Lower lobe of right lung (tissue), 2 donors: ENCODE measurements at places on chromosomes 7 and 10. TPM values are rescaled to one million over a fixed set of nuclear protein-coding genes. Genes with fewer than 3 reads are reported as not detected.

- no peaks in the 10 kb centered on the region for H3K4me1 ChIP-seq
- no peak for DNase-seq
- H3K27me3 ChIP-seq, result no peaks in the 10 kb centered on the region
- no peak overlapping the region for H3K27ac ChIP-seq
- no peak overlapping the region for H3K4me3 ChIP-seq
Observed at GRCh38 chr10:91745090-91745831, 53.0 kb upstream of the TNKS2 start.

GRCh38 chr7:41786944-41787343 lies 84.1 kb upstream of the INHBA start:
- H3K27ac ChIP-seq, result no peak overlapping the region
- no peaks in the 10 kb centered on the region for H3K36me3 ChIP-seq
- H3K4me3 ChIP-seq, result no peak overlapping the region
- DNase-seq, result peak; percentile 56

GRCh38 chr7:147833557-147833956 lies 757.0 kb upstream of the C7orf33 start:
- no peak overlapping the region for H3K27ac ChIP-seq
- H3K4me3 ChIP-seq, result no peak overlapping the region
- H3K36me3 ChIP-seq, result no peaks in the 10 kb centered on the region
- no peak for DNase-seq

DNA sequence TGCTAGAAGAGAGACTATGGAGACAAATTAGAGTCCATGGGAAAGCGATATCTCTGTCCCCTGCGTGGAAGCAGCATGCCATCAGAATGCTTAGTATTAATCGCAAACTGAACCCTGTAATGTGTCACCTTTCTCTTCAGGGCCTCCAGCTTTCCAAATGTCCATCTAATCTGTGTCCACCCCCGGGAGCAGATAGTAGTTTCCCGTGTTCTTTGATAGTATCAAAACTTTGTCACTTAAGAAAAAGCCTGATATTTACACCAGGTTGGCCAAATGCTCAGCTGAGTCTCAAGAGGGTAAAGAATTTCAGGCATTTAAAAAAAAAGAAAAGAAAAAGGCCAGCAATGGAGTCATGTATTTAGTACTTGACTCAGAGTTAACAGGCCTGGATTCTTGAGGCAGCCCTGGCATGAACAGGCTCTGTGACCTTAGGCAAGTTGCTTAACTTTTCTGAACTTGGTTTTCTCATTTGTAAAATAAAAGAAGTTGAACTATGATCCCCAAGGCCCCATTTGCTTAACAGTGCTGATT lies 10.4 kb upstream of the GSAP start:
- peaks cover 42% of the 10 kb centered on the region for H3K4me1 ChIP-seq
- H3K36me3 ChIP-seq, result no peaks in the 10 kb centered on the region
- H3K27ac ChIP-seq, result peak overlapping the region; percentile 80
- no peaks in the 10 kb centered on the region for H3K27me3 ChIP-seq
- peak overlapping the region; percentile 24 for H3K4me3 ChIP-seq
- DNase-seq, result no peak

DNA sequence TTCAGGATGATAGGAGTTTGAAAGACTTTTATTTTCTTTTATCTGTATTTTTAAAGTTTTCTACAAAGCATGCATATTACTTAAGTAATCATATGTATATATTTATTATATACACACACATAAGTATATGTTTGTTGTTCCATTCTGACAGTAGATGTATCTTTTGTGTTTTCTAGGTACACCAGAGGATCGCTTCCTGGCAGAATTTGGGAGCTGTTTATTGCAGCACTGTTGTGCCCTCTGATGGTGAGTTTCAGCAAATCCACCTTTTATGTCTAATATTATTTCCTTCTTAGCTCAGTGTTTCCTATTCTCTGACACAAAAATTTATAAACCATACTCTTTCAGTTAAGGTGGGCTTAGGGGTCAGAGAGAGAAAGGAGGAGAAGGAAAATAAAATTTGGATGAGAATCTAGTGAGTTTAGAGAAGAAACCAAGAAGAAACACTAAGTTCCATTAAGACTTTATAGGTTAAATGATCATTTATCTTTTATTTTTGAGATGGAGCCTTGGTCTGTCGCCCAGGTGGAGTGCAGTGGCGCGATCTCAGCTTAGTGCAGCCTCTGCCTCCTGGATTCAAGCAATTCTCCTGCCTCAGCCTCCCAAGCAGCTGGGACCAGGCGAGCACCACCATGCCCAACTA lies 59.2 kb upstream of the OIT3 start:
- H3K4me1 ChIP-seq, result peaks cover 28% of the 10 kb centered on the region
- no peak for DNase-seq
- no peak overlapping the region for H3K4me3 ChIP-seq
- H3K36me3 ChIP-seq, result peaks cover 6% of the 10 kb centered on the region
- H3K27me3 ChIP-seq, result no peaks in the 10 kb centered on the region

DNA sequence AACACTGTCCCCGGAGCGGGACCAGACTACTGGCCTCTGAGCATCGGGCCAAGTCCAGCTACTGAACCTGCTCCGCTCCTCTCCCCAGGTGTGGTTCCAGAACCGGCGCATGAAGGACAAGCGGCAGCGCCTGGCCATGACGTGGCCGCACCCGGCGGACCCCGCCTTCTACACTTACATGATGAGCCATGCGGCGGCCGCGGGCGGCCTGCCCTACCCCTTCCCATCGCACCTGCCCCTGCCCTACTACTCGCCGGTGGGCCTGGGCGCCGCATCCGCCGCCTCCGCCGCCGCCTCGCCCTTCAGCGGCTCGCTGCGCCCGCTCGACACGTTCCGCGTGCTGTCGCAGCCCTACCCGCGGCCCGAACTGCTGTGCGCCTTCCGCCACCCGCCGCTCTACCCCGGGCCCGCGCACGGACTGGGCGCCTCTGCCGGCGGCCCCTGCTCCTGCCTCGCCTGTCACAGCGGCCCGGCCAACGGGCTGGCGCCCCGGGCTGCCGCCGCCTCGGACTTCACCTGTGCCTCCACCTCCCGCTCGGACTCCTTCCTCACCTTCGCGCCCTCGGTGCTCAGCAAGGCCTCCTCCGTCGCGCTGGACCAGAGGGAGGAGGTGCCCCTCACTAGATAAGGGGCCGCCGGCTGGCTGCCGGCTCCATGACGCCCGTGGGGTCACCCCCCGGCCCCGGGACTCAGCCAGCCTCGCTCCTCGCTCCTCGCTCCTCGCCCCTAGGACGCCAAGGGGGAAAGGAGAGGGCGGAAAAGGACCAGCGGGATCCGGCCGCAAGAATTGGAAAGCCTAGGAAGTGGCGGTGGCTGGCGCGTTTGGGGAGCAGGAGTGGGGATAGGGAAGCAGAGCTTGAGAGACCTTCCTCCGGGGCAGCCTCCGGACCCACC lies 3.4 kb downstream of the EVX1 start:
- H3K27ac ChIP-seq, result no peak overlapping the region
- H3K36me3 ChIP-seq, result no peaks in the 10 kb centered on the region
- no peak for DNase-seq
- H3K27me3 ChIP-seq, result peaks cover 100% of the 10 kb centered on the region
- H3K4me3 ChIP-seq, result peak overlapping the region; percentile 6

DNA sequence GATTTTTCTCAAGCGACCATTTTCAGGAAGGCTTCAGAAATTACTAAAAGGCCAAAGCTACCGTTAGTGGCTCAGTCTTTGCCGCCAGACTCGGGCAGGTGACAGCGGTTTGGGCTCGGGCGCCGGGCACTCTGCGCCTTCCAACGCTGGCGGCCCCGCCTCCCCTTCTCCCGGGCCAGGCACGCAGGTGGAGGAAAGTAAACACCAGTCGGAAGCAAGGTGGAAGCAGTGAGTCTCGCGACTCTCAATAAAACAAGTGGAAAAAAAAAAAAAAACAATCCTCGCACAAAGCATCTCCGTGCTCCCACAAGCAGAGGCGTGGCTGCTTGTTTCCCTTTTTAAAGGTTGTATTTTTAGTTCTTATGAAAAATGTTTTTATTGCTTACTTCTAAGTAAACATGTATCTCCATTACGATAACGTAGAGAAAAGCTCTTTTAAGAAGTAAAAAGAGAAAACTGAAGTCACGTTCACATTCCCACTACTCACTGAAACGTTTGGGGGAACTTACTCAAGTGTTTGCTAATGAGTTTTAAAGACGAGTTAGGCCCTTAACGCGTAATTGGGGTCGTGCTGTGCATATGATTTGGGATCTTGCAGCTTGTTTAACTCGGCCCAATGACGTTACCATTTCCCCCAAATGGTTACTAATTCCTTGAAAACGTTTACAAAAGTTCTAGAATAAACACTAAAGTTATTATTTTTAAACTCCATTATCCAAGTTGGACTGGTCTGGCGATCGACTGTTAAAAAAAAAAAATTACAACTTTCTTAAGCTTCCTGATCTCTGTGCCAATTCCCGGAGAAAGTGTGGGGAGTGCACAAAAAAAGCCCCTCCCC lies 864 bp downstream of the CDCA7L start:
- H3K4me1 ChIP-seq, result peaks cover 31% of the 10 kb centered on the region
- no peaks in the 10 kb centered on the region for H3K27me3 ChIP-seq
- H3K27ac ChIP-seq, result peak overlapping the region; percentile 83
- DNase-seq, result peak; percentile 84
- no peaks in the 10 kb centered on the region for H3K36me3 ChIP-seq

GRCh38 chr7:91345449-91345848 lies 81.2 kb downstream of the FZD1 start:
- no peak for DNase-seq
- no peak overlapping the region for H3K27ac ChIP-seq
- H3K27me3 ChIP-seq, result no peaks in the 10 kb centered on the region
- H3K4me3 ChIP-seq, result no peak overlapping the region
- no peaks in the 10 kb centered on the region for H3K36me3 ChIP-seq

GRCh38 chr7:100372256-100372655 lies 1.0 kb upstream of the PILRA start:
- H3K27ac ChIP-seq, result peak overlapping the region; percentile 83
- peaks cover 5% of the 10 kb centered on the region for H3K36me3 ChIP-seq
- peaks cover 24% of the 10 kb centered on the region for H3K4me1 ChIP-seq
- no peak overlapping the region for H3K4me3 ChIP-seq
- peak; percentile 67 for DNase-seq

DNA sequence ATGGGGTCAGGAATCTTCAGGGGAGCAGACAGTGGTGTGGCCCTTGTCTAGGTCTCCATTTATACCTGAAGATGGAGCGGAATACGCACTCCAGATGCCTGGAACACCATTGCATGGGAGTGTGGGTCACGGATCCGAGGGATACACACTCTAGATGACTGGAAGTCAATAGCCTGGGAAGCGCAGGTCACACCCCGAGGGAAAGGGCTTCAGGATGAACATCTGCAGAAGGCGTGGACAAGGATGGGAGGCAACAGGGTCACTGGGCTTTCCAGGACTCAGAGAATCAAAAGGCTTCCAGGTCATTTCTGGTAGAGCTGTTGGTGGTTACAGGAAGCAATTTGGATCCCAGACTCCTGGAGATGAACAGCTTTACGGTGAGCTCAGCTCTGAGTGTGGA lies 382.2 kb upstream of the KLF6 start:
- H3K4me3 ChIP-seq, result no peak overlapping the region
- no peak overlapping the region for H3K27ac ChIP-seq
- H3K4me1 ChIP-seq, result no peaks in the 10 kb centered on the region
- no peaks in the 10 kb centered on the region for H3K36me3 ChIP-seq
- no peak for DNase-seq
- no peaks in the 10 kb centered on the region for H3K27me3 ChIP-seq

DNA sequence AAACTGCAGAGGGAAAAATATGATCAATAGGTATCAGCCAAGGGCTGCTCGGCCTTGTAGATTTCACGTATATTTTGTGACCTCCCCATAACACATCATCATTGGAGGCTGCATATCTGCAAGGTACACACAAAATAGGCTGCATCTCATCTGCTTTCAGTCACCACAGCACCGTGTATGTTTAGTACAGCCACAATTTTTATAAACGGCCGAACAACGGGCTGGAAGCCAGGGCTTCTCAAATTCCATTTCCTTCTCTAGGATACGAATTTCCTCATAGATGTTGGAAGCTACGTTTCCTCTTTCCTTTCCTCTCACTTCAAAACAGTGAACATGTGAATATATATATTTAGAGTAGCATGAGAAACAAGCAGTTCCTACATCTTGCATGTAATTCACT lies 20.2 kb upstream of the FOXK1 start:
- H3K27me3 ChIP-seq, result no peaks in the 10 kb centered on the region
- H3K27ac ChIP-seq, result no peak overlapping the region
- no peak for DNase-seq
- H3K4me3 ChIP-seq, result no peak overlapping the region

DNA sequence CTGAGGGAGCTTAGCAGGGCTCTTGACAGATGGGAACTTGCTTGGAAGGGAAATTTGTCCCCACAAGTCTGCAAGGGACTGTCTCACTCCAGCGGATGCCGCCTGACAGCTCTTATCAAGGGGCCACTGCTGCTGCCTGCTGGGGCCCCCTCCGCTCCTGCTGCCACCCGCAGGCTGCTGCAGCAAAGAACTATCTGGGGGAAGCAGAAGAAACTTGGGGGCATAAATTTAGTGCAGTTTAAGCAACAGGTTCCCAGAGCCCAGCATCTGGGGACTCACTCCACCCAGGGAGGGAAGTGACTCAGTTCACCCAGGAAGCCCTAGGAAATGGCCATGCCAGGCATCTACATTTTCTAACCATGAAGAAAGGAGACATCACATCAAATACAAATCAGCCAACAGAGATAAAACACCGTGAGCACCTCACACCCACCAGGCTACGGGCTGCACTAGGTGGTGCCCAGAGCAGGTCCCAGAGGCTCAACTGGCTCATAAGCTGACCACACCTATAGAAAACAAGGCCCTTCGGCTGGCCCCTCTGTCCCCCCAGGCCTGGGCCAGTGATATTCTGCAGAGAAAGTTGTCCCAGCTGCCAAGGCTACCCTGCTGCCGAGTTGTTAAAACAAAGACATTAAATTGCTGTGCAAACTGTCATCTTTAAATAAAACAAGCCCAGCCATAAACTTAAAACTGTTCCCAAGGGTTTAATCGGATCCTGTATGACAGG lies 3.7 kb downstream of the RGS10 start:
- peaks cover 6% of the 10 kb centered on the region for H3K27me3 ChIP-seq
- no peak overlapping the region for H3K4me3 ChIP-seq
- DNase-seq, result no peak

- no peak overlapping the region for H3K27ac ChIP-seq
- no peaks in the 10 kb centered on the region for H3K27me3 ChIP-seq
- H3K4me3 ChIP-seq, result no peak overlapping the region
- no peaks in the 10 kb centered on the region for H3K36me3 ChIP-seq
- DNase-seq, result no peak
Observed at GRCh38 chr7:36904802-36905201, 180.5 kb upstream of the AOAH start.

GRCh38 chr10:48699011-48699627 lies 14.4 kb downstream of the WDFY4 start:
- H3K4me1 ChIP-seq, result peaks cover 17% of the 10 kb centered on the region
- no peak for DNase-seq
- no peaks in the 10 kb centered on the region for H3K27me3 ChIP-seq
- H3K36me3 ChIP-seq, result no peaks in the 10 kb centered on the region
- H3K4me3 ChIP-seq, result no peak overlapping the region

OPALIN gene
- total RNA-seq, result not detected

VIPR2 gene
- 0.80 TPM for total RNA-seq

ANKRD2 gene
- 0.35 TPM for total RNA-seq

CACNA2D1 gene
- 12.5 TPM for total RNA-seq

NAT16 gene
- total RNA-seq, result not detected
